SW 1271 (cell line): ENCODE measurements at places on chromosomes 2 and 18.

DNA sequence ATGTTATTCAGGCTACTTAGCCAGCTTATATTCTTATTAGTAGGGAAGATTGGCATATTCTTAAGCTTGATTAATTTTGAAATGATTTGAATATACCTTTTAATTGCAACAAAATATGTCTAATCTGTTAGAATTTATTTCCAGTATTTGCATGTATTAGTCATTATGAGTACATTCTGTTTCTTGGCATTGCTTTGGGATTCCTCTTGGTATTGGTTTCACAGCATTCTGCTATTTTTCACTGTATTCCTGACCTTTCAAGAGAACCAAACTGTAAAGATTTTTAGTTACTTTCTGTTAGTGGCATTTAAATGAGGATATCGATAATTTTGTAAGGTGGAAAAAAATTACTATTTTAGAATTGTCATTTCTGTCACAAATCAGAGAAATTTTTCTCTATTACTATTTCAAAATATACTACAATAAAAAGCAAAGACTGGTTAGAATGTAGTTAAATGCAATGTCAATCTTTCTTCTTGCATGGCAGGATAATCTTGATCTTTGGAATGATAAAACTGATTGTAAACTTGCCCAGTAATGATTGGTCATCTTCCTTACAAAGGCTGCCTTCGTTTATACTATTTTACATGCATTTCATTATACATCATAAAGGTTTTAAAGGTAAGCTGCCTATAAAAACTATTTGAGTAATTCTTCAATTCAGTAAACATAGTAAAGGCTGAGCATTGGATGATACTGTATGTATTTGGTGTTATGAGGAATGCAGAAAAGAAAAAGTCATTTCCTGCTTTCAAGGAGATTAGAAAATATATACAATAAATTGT lies 86.1 kb downstream of the SLC4A10 start:
- no peak for DNase-seq

GRCh38 chr2:143893371-143893770 lies 626.5 kb downstream of the ZEB2 start:
- no peak for DNase-seq

DNA sequence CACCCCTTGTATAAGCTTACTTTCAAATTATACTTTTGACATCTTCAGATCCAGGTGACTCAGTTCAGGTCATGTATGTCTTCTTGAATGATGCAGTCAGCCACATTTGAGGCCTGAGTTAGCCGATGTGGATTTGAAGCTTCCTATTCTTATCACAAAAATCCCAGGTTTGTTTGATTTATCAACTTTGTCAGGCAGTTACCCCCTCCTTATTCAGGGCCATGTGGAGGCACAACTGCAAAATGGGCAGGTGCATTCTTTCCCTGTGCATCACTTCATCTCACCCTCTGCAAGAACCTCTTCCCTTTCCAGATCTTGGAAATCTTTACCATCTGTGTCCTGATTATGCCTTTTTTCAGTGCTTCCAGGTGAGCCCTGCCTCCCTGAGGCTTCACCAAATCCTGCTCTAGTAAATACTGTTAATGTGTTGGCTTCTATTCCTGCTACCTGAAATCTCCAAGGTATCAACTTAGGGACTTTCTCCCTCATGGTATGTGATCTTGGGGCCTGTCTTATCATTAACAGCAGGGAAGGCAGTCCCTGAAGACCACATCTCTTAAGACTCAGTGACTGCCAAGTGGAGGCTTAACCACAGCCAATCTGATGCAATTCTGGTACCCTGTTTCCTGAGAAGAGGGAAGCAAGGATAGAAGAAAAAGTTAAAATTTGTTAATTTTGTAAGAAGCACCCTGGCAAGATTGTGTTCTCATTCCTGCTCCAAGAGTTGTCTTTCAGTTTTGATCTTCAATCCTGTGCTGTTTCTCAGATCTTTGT lies 9.4 kb upstream of the ARHGAP28 start:
- DNase-seq, result no peak

DNA sequence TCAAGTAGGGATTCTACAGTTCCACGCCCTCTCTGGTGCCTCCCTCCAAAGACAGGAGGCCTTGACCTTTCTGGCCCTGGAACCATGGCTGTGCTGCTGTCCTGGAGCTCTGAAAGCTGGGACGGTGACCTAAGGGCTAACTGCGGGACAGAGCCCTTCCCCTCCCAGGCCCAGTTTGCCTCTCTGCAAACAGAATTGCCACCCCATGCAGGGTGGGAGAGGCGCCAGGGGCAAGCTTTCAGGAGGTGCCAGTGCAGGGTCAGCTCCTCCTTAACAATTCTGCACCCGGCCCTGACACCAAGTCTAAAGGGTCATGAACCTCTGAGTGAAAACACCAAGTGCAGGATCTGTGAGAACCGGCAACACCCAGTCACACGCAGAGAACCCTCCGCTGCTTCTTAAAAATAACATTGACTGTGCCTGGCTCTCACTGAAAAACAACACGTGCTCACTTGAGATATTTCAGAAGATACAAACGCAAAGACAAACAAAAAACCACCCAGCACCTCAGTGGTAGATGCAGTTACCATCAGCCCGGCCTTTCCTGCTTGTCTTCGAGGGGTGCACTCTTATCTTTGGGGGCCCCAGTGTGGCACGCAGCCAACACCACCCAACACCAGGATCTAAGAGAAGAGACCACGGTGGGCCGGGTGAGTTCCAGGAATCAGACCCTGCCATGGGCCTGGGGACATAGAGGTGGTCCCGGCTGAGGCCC lies 1.1 kb upstream of the SNED1 start:
- no peak for DNase-seq

DNA sequence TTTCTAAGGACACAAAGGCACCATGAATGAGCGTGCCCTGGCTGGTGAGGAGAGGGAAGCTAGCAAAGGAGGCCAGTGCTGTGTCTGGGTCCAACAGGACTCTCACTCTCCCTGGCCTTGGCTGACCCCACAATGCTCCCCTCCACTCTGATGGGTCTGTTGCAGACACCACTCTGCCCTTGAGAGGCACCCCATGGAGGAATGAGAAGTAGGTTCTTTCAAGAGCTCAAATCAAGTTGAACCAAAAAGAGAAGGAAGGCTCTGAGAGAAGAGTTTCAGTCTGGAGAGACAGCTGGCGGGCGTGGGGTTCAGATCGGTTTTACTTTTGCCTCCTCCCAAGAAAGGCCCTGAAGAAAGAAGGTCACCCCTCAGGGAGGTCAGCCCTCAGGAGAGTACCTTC lies 18.4 kb downstream of the TMEM247 start:
- DNase-seq, result no peak

GRCh38 chr2:118582058-118582457 lies 265.4 kb downstream of the EN1 start:
- no peak for DNase-seq

GRCh38 chr18:13005289-13005688 lies 14.1 kb downstream of the CEP192 start:
- DNase-seq, result no peak

- no peak for DNase-seq
Observed at GRCh38 chr2:218263817-218264641, 3.2 kb downstream of the GPBAR1 start.

DNA sequence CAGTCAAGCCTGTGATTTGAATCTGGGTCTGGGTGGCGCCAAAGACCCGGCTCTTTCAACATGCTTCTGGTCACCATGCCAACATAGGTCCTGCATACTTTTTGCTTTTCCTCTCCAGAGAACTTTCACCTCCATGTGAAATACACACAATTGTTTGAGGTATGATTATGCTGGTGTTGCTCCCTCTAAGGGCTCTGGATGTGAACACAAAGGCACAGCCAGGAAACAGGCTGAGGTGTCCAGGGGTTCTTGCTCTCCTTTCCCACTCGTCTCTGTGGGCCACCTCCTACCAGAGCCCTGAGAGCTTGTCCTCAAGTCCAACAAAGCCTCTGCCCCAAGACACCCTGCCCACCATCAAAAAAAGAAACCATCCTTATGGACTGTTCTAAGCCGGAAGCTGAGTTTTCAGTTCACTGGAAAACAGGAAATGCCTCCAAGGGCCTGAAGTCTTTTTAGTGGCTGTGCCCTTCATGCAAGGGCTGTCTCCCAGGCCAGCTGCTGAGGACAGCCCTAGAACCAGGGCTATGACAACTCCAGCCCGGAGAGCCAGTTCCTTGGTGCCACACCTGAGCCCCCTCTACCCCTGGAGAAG lies 100.2 kb upstream of the EPAS1 start:
- no peak for DNase-seq

DNA sequence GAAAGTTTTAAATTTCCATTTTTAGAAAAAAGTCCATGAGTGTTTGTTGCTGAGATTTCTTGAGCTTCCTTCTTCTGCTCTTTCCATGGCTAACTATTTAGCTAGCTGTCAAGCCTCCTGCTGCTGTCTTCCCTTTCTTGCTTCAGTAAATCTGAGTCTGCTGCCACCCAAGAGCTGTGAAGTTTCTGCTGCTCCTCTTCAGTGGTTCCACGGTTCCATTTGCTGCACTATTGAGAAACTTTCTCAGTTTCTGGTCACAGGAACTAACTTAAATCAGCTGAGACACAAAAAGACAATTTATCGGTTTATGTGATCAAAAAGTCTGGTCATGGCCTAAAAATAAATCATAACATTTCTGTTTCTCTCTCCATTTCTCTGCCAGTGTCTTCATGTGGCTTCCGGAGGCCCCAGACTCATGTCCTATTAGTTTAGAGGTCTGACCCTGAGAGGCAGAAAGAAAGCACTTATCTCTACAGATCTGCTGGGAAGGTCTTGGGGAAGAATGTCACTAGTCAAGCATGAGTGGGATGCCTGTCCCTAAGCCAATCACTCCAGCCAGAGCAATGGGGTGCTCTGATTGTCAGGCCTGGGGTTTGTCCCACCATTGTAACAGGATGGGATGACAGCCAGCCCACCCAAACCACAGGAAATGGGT lies 73.0 kb upstream of the ARL4C start:
- no peak for DNase-seq

GRCh38 chr2:45272549-45273265 lies 263.5 kb upstream of the SIX2 start:
- DNase-seq, result no peak

GRCh38 chr18:32583431-32583830 lies 112.7 kb upstream of the GAREM1 start:
- DNase-seq, result no peak

DNA sequence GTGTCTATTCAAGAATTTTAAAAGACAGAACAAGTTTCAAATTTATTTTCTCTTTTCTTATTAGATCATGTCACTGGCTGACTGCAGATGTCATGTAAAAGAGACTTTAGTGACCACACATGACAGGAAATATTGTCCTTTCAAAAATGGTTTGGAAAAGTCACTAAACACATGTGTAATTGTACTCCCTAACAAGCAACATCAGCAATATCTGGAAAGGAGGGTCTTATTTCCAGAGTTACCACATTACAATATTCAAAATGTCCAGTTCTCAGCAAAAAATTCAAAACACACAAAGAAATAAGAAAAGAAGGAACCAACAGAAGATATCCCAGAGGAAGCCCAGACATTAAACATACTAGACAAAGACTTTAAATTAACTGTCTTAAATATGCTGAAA lies 197.1 kb downstream of the EN1 start:
- DNase-seq, result no peak

- no peak for DNase-seq
Observed at GRCh38 chr2:85769236-85769982, 15.6 kb downstream of the ATOH8 start.

- no peak for DNase-seq
Observed at GRCh38 chr2:158890296-158890905, 78.0 kb upstream of the TANC1 start.

DNA sequence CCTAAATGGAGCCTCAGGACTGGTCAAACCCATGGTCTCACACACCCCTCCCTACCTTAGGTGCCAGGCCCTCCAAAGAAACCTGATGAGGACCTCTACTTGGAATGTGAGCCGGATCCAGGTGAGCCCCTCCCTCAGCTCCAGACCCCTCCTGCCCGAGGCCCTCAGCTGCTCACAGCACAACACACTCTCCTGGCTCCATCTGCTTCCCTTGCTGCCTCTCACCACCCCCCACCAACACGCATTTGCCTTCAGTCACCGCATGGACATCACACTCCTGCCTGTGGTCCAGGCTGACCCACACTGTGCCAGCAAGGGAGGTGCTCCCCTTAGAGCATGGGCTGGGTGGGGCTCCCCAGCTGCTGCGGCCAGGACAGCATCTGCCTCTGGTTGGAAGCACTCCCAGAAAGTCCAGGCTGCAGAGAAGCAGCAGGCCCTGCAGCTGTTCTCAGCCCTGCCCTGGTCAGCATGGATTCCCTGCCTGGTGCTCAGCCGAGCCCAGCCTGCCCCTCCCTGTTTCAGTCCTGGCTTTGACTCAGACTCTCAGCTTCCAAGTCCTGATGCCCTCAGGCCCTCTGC lies 15.1 kb downstream of the SH2D6 start:
- DNase-seq, result no peak

- DNase-seq, result no peak
Observed at GRCh38 chr2:122980671-122981070, 1044.4 kb upstream of the CNTNAP5 start.

DNA sequence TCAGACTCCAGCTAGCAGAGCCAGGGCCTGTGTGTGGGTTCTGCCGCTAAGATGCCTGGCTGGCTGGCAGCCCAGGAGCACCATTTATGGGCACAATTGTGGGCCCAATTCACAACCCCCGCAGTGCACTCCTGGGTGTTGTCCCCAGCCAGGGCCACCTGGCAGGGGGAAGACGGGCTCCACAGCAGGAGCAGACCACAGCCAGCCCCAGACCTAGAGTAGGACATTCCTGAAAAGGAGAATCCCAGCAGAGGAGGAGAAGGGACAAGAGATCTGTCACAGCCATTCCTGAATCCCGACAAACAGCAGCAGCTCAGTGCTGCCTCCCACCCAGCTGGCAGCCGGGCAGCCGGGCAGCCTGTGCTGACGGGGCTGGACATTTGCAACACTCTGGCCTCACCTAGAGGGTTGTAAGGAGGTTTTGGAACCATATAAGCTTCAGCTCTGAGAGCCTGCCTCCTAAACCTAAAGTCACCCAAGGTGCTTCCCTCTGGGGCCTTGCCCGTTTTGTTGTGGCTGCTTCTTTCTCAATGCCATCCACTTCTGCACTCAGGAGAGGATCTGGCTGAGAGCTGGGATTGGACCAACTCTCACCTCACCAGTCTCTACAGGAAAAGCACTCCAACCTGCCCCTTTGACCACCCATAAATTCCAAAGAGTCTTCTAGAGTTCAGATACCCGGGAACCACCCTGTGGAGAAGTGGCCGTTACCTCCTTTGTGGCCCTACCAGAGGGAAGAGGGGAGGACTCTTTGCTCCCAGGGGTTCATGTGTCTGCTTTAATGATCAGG lies 4.1 kb upstream of the TMEM177 start:
- DNase-seq, result no peak
